ENCODE measurements at places on chromosomes 2 and 18. TPM values are rescaled to one million over a fixed set of nuclear protein-coding genes. Genes with fewer than 3 reads are reported as not detected.
A peak's percentile ranks its signal among the peaks of the same experiment; 100 is the strongest.

GRCh38 chr2:15808944-15809343, 131.4 kb upstream of the MYCN start:
- no peak overlapping the region for H3K4me3 ChIP-seq
- no peak for DNase-seq
- H3K4me1 ChIP-seq = no peaks in the 10 kb centered on the region
- no peaks in the 10 kb centered on the region for H3K27me3 ChIP-seq

DNA sequence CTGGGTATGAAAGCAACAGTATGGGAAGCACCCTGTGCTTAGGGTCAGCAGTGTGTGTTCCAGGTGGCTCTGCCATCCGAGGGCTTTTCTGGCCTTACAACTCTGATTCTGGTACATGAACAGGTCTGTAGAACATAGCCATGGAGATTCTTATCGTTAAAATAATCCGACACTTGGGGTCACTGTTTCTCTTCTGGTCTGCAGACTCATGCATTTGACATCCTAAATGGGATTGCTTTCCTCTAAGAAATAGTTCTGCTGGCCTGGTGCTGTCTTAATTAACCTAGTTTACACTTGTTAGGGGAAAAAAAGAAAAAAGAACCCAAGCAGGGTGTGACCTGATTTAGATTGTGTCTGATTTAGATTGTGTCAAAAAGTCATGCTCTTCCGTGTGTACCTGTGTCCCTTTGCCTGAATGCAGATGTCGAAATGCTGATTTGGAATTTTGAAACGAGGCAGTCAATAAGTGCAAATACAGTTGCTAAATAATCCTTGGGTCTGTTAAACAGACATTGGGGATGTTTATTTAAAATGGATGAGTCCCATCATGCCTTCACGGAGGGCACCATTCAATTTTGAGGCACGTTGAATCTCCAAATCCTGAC, 59.6 kb downstream of the TRPM8 start:
- peaks cover 3% of the 10 kb centered on the region for H3K4me1 ChIP-seq
- H3K27ac ChIP-seq = no peak overlapping the region
- peaks cover 7% of the 10 kb centered on the region for H3K27me3 ChIP-seq
- no peak overlapping the region for H3K4me3 ChIP-seq

- H3K36me3 ChIP-seq = no peaks in the 10 kb centered on the region
- H3K4me1 ChIP-seq = no peaks in the 10 kb centered on the region
- H3K27ac ChIP-seq = no peak overlapping the region
- H3K27me3 ChIP-seq = no peaks in the 10 kb centered on the region
- no peak overlapping the region for H3K4me3 ChIP-seq
These were observed 147.2 kb downstream of the DTNA start for GRCh38 chr18:34857320-34857719.

GRCh38 chr18:43393174-43393573, 115.9 kb upstream of the SYT4 start:
- no peak for DNase-seq
- H3K4me3 ChIP-seq = no peak overlapping the region
- no peaks in the 10 kb centered on the region for H3K27me3 ChIP-seq
- H3K27ac ChIP-seq = no peak overlapping the region
- no peaks in the 10 kb centered on the region for H3K4me1 ChIP-seq
- no peaks in the 10 kb centered on the region for H3K36me3 ChIP-seq

DNA sequence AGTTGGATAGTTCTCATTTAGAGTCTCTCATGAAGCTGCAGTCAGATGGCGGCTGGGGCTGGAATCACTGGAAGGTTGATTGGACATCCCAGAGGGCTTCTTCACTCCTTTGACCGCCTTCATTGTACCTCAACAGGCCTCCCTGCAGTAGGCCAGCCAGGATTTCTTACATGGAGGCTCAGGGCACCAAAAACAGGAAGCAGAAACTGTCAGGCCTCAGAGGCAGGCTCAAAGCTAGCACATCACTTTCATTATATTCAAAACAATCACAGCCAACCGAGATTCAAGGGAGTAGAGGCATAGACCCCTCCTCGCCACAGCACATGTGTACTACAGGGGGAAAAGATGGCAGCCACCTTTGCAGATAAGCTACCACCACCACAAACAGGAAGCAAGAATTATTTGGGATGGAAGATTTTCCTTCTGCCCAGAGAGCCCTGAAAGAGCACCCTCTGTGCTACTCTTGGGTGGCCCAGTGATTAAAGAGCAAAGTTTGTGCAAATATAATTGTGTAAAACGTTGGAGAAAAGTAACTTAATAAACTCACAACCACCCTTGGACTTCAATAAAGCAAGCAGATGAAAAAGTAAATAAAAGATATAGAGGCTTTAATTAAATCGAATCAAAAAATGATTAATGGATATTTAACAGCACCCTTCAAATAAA, 155.3 kb downstream of the GFPT1 start:
- H3K4me1 ChIP-seq = no peaks in the 10 kb centered on the region
- no peaks in the 10 kb centered on the region for H3K36me3 ChIP-seq
- H3K27me3 ChIP-seq = no peaks in the 10 kb centered on the region
- H3K4me3 ChIP-seq = no peak overlapping the region
- no peak for DNase-seq
- H3K27ac ChIP-seq = no peak overlapping the region

GRCh38 chr2:240435457-240435947, at the start of gene GPC1:
GPC1 (plus strand) TSS chr2:240435663; CDS start chr2:240435919, 256 bp downstream.
- peaks cover 37% of the 10 kb centered on the region for H3K4me1 ChIP-seq
- no peaks in the 10 kb centered on the region for H3K27me3 ChIP-seq
- DNase-seq = peak; percentile 83
- H3K4me3 ChIP-seq = peak within 1 kb of the TSS; percentile 15

DNA sequence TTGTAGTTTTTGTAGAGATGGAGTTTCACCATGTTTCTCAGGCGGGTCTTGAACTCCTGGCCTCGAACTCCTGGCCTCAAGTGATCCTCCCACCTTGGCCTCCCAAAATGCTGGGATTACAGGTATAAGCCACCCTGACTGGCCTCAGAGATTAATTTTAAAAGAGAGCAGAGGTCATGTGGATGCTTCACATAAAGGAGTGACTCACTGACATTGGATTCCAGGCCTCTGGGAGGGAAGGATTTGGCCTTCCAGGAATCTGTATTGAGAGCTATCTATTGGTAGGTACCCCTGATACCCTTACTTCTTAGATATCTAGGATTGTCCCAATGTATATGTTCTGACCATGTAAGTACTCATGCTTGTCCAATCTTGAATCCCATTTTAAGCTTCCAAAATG, 138.4 kb downstream of the FAM161A start:
- no peak for DNase-seq
- H3K36me3 ChIP-seq = no peaks in the 10 kb centered on the region
- H3K4me1 ChIP-seq = no peaks in the 10 kb centered on the region
- no peak overlapping the region for H3K4me3 ChIP-seq
- no peak overlapping the region for H3K27ac ChIP-seq

DNA sequence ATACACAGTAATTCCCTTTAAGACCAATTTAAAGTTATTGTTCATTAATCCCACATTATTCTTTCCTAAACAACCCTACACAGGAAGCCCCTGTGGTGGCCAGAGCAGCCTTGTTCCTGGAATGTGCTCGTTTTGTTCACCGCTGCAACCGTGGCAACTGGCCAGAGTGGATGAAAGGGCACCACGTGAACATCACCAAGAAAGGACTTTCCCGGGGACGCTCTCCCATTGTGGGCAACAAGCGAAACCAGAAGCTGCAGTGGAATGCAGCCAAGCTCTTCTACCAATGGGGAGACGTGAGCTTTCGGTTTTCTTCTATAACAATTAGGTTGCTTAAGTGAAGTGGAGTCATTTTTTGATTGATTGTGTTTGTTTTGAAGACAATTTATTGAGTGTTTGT, 101.0 kb downstream of the UNC80 start:
- no peak overlapping the region for H3K4me3 ChIP-seq
- H3K27ac ChIP-seq = no peak overlapping the region
- no peaks in the 10 kb centered on the region for H3K36me3 ChIP-seq
- no peak for DNase-seq

- H3K36me3 ChIP-seq = no peaks in the 10 kb centered on the region
- DNase-seq = no peak
- H3K4me3 ChIP-seq = no peak overlapping the region
- no peaks in the 10 kb centered on the region for H3K27me3 ChIP-seq
- H3K4me1 ChIP-seq = no peaks in the 10 kb centered on the region
These were observed 17.3 kb downstream of the ACMSD start for GRCh38 chr2:134855709-134856108.

- no peak overlapping the region for H3K27ac ChIP-seq
- no peaks in the 10 kb centered on the region for H3K36me3 ChIP-seq
- no peaks in the 10 kb centered on the region for H3K27me3 ChIP-seq
- no peak for DNase-seq
- no peak overlapping the region for H3K4me3 ChIP-seq
- H3K4me1 ChIP-seq = peaks cover 17% of the 10 kb centered on the region
These were observed 63.4 kb upstream of the PELI1 start for GRCh38 chr2:64207573-64207972.

GRCh38 chr2:237721458-237721857, 77.1 kb upstream of the RBM44 start:
- no peak overlapping the region for H3K27ac ChIP-seq
- H3K36me3 ChIP-seq = no peaks in the 10 kb centered on the region
- peaks cover 54% of the 10 kb centered on the region for H3K4me1 ChIP-seq
- no peaks in the 10 kb centered on the region for H3K27me3 ChIP-seq
- no peak for DNase-seq

- DNase-seq = no peak
- no peak overlapping the region for H3K27ac ChIP-seq
- no peaks in the 10 kb centered on the region for H3K36me3 ChIP-seq
- H3K4me1 ChIP-seq = no peaks in the 10 kb centered on the region
These were observed 110.9 kb upstream of the MSTN start for GRCh38 chr2:190173392-190173791.

- H3K27ac ChIP-seq = no peak overlapping the region
- no peaks in the 10 kb centered on the region for H3K4me1 ChIP-seq
- no peak overlapping the region for H3K4me3 ChIP-seq
- no peaks in the 10 kb centered on the region for H3K27me3 ChIP-seq
These were observed 102.3 kb upstream of the EPHA4 start for GRCh38 chr2:221674446-221674845.

DNA sequence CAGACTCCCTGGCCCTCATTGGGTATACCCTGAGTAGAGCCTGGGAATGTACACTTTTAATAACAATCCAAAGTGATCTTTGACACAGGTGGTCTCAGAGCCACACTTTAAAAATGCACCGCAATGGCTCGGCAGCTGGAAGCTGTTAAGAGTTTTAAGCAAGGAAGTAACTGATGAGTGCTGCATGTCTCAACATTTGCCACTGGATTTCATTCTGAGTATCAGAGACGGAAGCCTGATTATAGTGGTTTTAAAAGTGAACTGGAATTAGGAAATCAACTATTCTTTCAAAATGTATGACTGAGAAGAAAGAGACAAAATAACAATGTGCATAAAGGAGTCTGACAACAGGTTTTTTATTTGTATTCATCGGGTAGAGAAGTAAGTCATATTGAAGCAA, 7.5 kb downstream of the MBOAT2 start:
- no peak for DNase-seq
- H3K27ac ChIP-seq = no peak overlapping the region
- no peaks in the 10 kb centered on the region for H3K36me3 ChIP-seq
- H3K27me3 ChIP-seq = no peaks in the 10 kb centered on the region

- DNase-seq = no peak
- no peak overlapping the region for H3K4me3 ChIP-seq
- H3K27me3 ChIP-seq = no peaks in the 10 kb centered on the region
- no peaks in the 10 kb centered on the region for H3K36me3 ChIP-seq
- H3K4me1 ChIP-seq = no peaks in the 10 kb centered on the region
These were observed 35.4 kb downstream of the ANKRD29 start for GRCh38 chr18:23627321-23627720.

- H3K4me3 ChIP-seq = peak overlapping the region; percentile 88
- peak; percentile 30 for DNase-seq
- H3K36me3 ChIP-seq = no peaks in the 10 kb centered on the region
These were observed 714 bp downstream of the RPIA start for GRCh38 chr2:88692187-88692586.

- H3K4me3 ChIP-seq = no peak overlapping the region
- no peak overlapping the region for H3K27ac ChIP-seq
- H3K27me3 ChIP-seq = no peaks in the 10 kb centered on the region
- no peaks in the 10 kb centered on the region for H3K36me3 ChIP-seq
- no peak for DNase-seq
These were observed 48.5 kb downstream of the CDK15 start for GRCh38 chr2:201854841-201855240.

DNA sequence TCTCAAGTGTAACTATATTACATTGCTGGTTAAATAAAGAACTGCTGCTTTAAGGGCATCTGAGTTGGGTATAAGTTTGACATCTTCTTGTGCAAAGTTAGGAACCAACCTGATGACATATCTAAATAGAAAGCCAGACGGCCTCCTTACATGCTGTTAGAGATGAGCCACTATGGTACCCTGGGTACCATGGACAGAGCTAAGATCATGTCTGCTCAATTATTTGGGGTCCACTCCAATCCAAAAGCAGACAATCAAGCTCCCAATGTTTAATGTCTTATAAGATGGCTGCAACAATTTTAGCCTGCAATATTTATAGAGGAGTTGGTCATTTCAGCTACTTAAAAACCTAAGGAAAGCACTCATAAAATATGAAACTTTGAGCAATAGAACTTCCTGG, 86.2 kb downstream of the UPP2 start:
- H3K27me3 ChIP-seq = no peaks in the 10 kb centered on the region
- no peak overlapping the region for H3K27ac ChIP-seq
- no peaks in the 10 kb centered on the region for H3K36me3 ChIP-seq
- H3K4me3 ChIP-seq = no peak overlapping the region

GRCh38 chr18:8238507-8238906, 370.7 kb upstream of the RAB12 start:
- DNase-seq = no peak
- H3K36me3 ChIP-seq = no peaks in the 10 kb centered on the region
- H3K4me3 ChIP-seq = no peak overlapping the region
- no peak overlapping the region for H3K27ac ChIP-seq

- no peaks in the 10 kb centered on the region for H3K27me3 ChIP-seq
- H3K36me3 ChIP-seq = no peaks in the 10 kb centered on the region
- no peak overlapping the region for H3K4me3 ChIP-seq
These were observed 4.7 kb downstream of the CREB1 start for GRCh38 chr2:207534417-207534816.

GRCh38 chr2:64485331-64485730, 31.4 kb downstream of the LGALSL start:
- H3K4me3 ChIP-seq = no peak overlapping the region
- H3K4me1 ChIP-seq = peaks cover 11% of the 10 kb centered on the region
- H3K36me3 ChIP-seq = no peaks in the 10 kb centered on the region
- no peak overlapping the region for H3K27ac ChIP-seq

PXDN gene
- total RNA-seq = 30.2 TPM

C2orf78 gene
- not detected for total RNA-seq

NEU2 gene
- not detected for total RNA-seq

ZSCAN30 gene
- 20.2 TPM for total RNA-seq

MC5R gene
- not detected for total RNA-seq

MYO3B gene
- total RNA-seq = not detected

BARD1 gene
- total RNA-seq = 3.7 TPM

LAMA1 gene
- total RNA-seq = 0.18 TPM

KCNG2 gene
- 0.34 TPM for total RNA-seq

TEKT4 gene
- total RNA-seq = not detected

ACOXL gene
- 0.11 TPM for total RNA-seq

EPB41L3 gene
- 128 TPM for total RNA-seq

LBX2 gene
- not detected for total RNA-seq

CFC1 gene
- total RNA-seq = 0.11 TPM
